Stimulated activated CD8-positive, alpha-beta memory T cell treated with anti-CD3 and anti-CD28 coated beads, Interleukin-2, amount 100 ng/mL, for 1 hour (primary cell): ENCODE measurements at places on chromosomes 7 and 10.

- DNase-seq = no peak
These were observed 177.6 kb downstream of the GRID1 start for GRCh38 chr10:86188796-86189558.

- no peak for DNase-seq
These were observed 114.7 kb upstream of the FAM133B start for GRCh38 chr7:92704858-92705257.

DNA sequence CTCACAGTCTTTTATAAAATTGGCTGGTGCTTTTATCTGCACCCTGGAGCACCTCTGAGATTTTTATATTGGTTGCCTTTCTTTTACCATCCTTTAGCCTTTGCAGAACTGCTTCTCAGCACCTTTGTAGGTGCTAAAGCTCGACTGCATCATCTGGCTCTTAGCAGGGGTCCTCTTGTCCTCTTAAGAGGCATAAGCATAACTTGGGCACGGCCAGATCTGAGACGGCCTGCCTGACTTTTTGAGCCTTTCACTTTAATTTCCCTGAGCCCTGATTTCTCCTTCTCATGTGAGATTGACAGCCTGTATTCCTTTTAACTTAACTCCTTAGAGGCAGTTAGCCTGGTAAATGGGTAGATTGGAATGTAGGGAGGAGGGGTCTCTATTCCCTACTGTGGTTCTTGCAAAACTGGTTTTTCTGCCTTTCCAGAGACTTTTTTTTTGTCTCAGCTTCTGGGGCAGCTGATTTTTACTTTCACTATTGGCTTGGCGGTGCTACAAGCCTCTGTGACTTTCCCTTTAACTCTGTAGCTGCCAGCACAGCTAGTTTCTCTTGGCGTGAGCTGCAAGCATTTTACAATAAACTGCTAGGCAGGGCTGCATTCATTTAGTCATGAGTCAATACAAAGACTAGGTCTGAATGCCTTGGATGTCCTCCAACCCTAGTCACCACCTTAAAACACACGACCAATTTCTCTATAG lies 24.0 kb downstream of the ZPBP start:
- no peak for DNase-seq

- no peak for DNase-seq
These were observed 45.5 kb upstream of the RNF148 start for GRCh38 chr7:122748195-122748594.
